ENCODE measurements at places on chromosomes 5 and 9. TPM values are rescaled to one million over a fixed set of nuclear protein-coding genes. Genes with fewer than 3 reads are reported as not detected.

FOXD4L4 gene
- not detected for total RNA-seq

NR2F1 gene
- 14.1 TPM for total RNA-seq

QRFP gene
- not detected for total RNA-seq

MYO10 gene
- 57.5 TPM for total RNA-seq

SLC45A2 gene
- not detected for total RNA-seq

RGS7BP gene
- total RNA-seq = 0.20 TPM

SLC28A3 gene
- total RNA-seq = 0.05 TPM

STK32A gene
- 0.07 TPM for total RNA-seq

NR5A1 gene
- not detected for total RNA-seq

CRHBP gene
- not detected for total RNA-seq

ARHGEF39 gene
- total RNA-seq = 3.1 TPM

FANCG gene
- total RNA-seq = 30.5 TPM

ADRA1B gene
- 1.3 TPM for total RNA-seq

PTGS1 gene
- total RNA-seq = 1.5 TPM

PCDHGA1 gene
- total RNA-seq = 0.20 TPM

SAPCD2 gene
- 28.1 TPM for total RNA-seq

PIP5KL1 gene
- total RNA-seq = 1.3 TPM

CCDC171 gene
- total RNA-seq = 0.94 TPM

EIF4E1B gene
- not detected for total RNA-seq

ERCC8 gene
- total RNA-seq = 16.3 TPM

IFNA2 gene
- total RNA-seq = not detected

INSL4 gene
- not detected for total RNA-seq

TICAM2 gene
- total RNA-seq = 2.7 TPM

CLIC3 gene
- total RNA-seq = not detected

DRD1 gene
- not detected for total RNA-seq

GLT6D1 gene
- not detected for total RNA-seq

SLC36A2 gene
- total RNA-seq = not detected

RORB gene
- total RNA-seq = not detected

TAF11L6 gene
- total RNA-seq = not detected

SPATA31E1 gene
- not detected for total RNA-seq

RNF208 gene
- total RNA-seq = not detected

NRG2 gene
- 1.1 TPM for total RNA-seq

FAM78A gene
- 2.2 TPM for total RNA-seq

C9orf50 gene
- 0.47 TPM for total RNA-seq

KCNIP1 gene
- total RNA-seq = 0.20 TPM

C5orf46 gene
- total RNA-seq = not detected

ALDOB gene
- not detected for total RNA-seq

TIMD4 gene
- not detected for total RNA-seq

SLC1A3 gene
- 0.34 TPM for total RNA-seq

NKD2 gene
- total RNA-seq = 0.25 TPM

RBM22 gene
- total RNA-seq = 34.0 TPM

ECM2 gene
- not detected for total RNA-seq

SPATA31D4 gene
- total RNA-seq = not detected

ZNF608 gene
- 11.0 TPM for total RNA-seq

SMIM33 gene
- not detected for total RNA-seq

SHISAL2B gene
- total RNA-seq = not detected

PCDHB2 gene
- total RNA-seq = 1.7 TPM

OR2Y1 gene
- total RNA-seq = not detected

TAF11L5 gene
- total RNA-seq = not detected

LCN15 gene
- 1.6 TPM for total RNA-seq

BTNL8 gene
- not detected for total RNA-seq

FBXL7 gene
- 14.7 TPM for total RNA-seq

CFAP77 gene
- not detected for total RNA-seq

SLC34A1 gene
- total RNA-seq = not detected

PCDHB4 gene
- total RNA-seq = 0.10 TPM

SCAMP1 gene
- 28.7 TPM for total RNA-seq

BRINP1 gene
- total RNA-seq = 0.40 TPM

SARDH gene
- total RNA-seq = not detected

AHRR gene
- total RNA-seq = 17.8 TPM

Data from mammary microvascular endothelial cell (primary cell).